ENCODE measurements at places on chromosomes 6 and 20. TPM values are rescaled to one million over a fixed set of nuclear protein-coding genes. Genes with fewer than 3 reads are reported as not detected.

Gene ATP9A
- 18.2 TPM for total RNA-seq

GRCh38 chr6:32152769-32153563 is 975 bp upstream of the PPT2 start:
- peak; percentile 70 for DNase-seq

GRCh38 chr6:32867554-32868256 is 13.7 kb downstream of the PSMB9 start:
- DNase-seq: no peak

Gene KCNQ5
- 0.09 TPM for total RNA-seq

GRCh38 chr6:1641343-1641885 is 31.7 kb downstream of the FOXC1 start:
- no peak for DNase-seq

- no peak for DNase-seq
Measured at GRCh38 chr20:42441196-42441863, 748.4 kb downstream of the PTPRT start.

GRCh38 chr6:128365520-128366160 is 154.8 kb downstream of the PTPRK start:
- DNase-seq: no peak

Gene HTR1E
- not detected for total RNA-seq

Gene CLDN20
- not detected for total RNA-seq

DNA sequence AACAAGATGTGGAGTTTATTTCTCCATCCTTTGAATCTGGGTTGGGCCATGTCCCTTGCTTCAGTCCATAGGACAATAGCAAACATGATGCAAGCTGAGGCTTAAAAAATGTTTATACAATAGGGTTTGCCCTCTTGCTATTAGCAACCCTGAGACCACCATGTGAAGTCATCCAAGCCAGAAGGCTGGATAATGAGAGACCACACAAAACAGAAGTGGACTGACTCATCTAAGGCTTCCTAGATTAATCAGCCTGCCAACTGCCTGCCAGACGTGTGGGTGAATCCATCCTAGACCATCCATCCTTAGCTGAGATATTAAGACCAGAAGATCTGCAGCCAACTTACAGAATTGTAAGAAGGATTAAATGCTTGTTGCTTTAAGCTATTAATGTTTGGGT is 38.1 kb upstream of the ISM1 start:
- no peak for DNase-seq

DNA sequence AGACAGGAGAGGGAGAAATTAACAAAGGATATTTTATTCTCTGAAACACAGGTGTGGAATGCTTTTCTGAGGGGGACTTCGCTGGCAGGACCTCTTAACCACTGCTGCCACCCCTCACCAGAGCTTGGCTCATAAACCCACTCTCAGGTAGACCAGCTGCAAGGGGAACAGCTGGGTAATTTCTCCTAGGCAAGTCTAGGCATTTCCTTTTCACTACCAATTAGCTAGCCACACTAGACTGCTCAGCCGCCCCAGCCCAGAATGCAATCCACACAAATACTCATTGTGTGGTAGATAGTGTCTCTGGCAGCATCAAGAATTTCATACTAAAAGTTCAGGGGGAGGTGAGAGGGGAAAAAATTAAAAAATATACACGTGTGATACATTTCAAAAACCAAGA is 267.6 kb upstream of the ID4 start:
- DNase-seq: no peak

- DNase-seq: peak; percentile 45
Measured at GRCh38 chr6:44003345-44004061, 123.7 kb downstream of the MRPL14 start.

GRCh38 chr6:24006254-24006653 is 119.8 kb upstream of the NRSN1 start:
- no peak for DNase-seq

- no peak for DNase-seq
Measured at GRCh38 chr6:1622220-1622850, 12.6 kb downstream of the FOXC1 start.

DNA sequence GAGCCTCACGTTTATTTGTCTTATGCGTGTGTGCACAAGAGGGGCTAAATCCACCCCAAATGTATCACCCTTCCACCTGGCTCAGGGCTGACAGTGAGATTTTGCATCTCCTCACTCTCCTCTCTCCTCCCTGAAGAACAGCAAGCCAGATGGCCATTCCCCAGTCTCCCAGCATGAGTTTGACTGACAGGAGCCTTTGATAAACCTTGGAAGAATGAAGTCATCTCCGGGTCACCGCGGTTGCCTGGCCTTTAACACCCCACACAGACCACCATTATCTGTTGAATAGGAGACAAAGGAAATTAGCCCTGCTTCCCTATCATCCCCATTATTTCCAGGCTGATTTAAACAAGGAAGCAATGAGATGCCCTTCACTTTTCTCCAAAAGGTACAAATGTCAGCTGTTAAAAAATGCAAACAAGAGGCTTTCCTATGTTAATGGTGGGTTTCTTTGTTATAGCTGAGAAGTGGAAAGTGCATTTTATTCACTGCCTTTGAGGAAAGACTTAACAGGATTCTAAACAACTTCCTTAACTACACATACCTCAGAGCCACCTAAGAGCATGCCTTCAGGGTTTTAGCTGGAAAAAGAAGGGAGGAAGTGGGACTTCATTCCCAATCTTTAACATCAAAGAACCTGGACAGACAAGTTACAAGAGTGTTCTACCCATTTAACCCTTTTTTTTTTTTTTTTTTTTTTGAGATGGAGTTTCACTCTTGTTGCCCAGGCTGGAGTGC is 524.8 kb upstream of the ID4 start:
- DNase-seq: peak; percentile 93

- no peak for DNase-seq
Measured at GRCh38 chr6:11772109-11772825, 6.3 kb downstream of the ADTRP start.

- no peak for DNase-seq
Measured at GRCh38 chr20:14889496-14890255, 552.3 kb upstream of the FLRT3 start.

GRCh38 chr6:160248538-160248937 is 10.1 kb downstream of the SLC22A2 start:
- no peak for DNase-seq

DNA sequence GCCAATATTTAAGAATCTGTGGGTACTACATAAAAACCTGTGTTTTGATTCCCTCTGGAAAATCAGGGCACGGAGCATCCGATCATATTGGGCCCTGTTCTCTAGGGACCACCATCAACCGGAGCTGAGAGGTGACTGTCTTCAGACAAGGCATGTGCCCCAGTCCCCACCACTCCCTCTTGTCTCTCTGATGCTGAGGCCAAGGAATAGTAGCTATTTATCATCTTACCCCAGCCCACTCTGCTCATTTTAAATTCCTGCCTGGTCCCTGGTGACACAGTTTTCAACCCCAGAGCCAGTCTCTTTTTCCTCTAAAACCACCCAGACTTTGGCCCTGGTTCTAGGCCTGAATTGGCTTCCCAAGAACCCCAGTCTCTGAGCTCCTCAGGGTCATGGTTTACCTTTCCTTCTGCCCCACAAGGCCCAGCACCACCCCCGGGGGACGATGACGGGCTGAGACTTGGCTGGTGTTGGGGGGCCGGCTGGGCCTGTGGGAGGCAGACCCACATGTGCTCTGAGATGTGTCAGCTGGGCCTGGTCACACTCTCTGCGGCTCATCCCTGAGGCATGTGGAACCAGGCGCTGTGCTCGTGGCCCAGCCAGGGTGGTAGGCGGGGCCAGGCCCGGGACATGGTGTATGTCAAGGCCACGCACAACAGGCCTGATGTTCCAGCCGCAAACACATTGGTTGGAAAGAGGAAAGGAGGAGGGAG is 114.4 kb downstream of the CEBPB start:
- no peak for DNase-seq

DNA sequence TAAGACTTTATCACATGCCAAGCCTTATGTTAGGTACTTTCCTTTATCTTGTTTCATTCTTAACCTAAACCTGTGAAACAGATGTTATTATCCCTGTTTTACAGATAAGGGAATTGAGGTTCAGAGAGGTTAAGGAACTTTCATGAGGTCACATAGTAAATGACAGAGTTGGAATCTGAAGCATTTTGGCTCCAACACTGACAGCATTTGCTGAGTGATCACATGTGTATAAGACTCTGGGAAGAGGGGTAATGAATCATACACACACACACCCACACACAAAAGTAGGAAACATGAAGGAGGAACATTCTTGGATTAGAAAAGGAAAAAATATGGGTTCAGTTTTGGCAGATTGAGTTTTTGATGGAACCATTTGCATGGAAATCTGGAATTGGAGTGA is 212.5 kb downstream of the GJA1 start:
- no peak for DNase-seq

DNA sequence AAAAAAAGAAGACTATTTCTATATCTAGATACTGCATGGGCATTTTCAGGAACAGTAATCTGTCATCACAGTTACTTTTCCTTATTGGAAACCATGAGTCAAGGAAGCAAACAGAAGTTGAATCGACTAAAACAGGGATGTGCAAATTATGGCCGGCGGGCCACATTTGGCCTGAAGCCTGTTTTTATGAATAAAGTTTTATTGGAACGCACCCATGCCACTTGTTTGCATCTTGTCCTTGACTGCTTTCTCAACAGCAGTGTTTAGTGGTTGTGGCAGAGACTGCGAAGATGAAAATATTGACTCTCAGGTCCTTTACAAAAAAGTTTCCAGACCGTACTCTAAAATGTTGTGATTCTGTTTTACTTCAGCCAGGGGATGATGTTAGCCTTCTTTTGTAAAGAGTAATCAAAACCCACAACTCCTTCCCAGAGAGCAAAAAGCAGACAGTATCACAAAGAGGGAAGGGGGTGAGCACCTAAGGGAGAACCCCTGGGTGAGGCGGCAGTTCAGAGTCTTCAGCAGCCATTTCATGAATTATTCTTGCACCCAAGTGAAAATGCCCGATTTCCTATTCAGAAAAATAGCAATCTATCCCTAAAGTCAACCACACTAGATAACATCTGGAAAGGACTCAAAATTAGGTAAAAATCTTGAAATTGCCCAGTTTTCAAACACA is 190.4 kb downstream of the MYLK4 start:
- no peak for DNase-seq

Gene GLP1R
- 1.3 TPM for total RNA-seq

Gene DOK5
- 3.1 TPM for total RNA-seq

DNA sequence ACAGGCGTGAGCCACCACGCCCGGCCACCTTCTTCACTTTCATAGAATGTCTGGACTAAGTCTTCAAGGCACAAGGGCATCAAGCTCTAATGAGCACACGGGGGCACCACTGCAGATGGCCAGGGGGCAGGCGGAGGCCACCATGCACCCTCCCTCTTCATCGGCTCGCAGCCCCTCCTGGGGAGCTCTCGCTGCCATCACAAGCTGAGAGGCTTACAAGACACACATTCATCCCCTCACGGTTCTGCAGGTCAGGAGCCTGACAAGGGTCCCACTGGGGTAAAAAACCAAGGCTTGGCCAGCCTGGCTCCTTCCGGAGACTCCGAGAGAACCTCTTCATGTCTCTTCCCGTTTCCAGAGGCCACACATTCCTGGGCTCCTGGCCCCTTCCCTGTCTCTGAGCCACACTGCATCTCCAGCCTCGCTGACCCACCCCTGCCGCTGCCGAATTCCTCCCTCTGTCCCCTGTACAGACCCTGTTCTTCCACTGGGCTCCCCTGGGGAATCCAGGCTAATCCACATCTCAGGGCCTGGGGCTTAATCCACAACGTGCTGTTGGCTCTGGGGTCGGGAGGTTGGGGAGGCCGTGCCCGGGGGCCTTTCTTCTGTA is 19.8 kb downstream of the DLL1 start:
- no peak for DNase-seq

GRCh38 chr6:46484081-46484820 is 7.0 kb downstream of the RCAN2 start:
- no peak for DNase-seq

GRCh38 chr20:44056010-44056698 is 130.8 kb downstream of the JPH2 start:
- DNase-seq: peak; percentile 72

Gene HLA-DQA1
- not detected for total RNA-seq

DNA sequence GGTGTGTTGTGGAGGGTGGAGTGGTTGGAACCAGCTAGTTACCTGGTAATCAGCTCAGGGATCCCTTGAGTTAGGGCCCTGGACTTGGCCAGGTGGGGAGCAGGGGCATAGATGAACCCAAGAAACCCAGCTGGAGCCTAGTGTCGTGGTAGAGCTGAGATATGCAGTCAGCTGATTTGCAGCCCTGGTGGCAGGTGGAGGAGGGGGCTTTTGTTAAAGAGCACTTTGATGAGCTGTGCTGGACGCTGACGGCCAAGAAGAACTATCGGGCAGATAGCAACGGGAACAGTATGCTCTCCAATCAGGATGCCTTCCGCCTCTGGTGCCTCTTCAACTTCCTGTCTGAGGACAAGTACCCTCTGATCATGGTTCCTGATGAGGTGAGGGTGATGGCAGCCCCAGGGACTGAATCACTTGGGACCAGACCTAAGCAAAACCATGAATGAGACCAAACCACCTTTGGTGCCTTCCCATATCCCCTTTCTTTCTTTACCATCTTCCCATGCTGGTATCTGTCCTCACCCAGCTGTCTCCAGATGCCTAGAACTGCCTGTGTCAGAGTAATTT is 12.7 kb downstream of the DEF6 start:
- DNase-seq: no peak

GRCh38 chr20:6651016-6651415 is 116.5 kb upstream of the BMP2 start:
- DNase-seq: no peak

Gene OXT
- not detected for total RNA-seq

Gene RRAGD
- total RNA-seq: 20.7 TPM

DNA sequence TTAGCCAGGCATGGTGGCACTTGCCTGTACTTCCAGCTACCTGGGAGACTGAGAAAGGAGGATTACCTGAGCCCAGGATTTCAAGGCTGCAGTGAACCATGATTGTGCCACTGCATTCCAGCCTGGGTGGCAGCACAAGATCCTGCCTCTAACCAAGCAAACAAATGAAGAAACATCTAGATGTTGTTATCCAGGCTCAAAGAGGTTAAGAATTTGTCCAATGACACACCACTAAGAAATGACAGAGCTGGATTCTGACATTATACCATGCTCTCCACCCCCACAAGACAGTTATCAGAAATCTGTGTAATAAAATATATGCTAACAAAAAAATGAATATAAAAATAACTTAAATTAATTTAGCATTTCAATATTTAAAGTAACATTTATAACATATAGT is 925.5 kb upstream of the SLC35B3 start:
- DNase-seq: no peak

- peak; percentile 83 for DNase-seq
Measured at GRCh38 chr6:131807644-131808459, at the start of gene ENPP1. ENPP1 (plus strand) TSS chr6:131808020; CDS start chr6:131808036, 16 bp downstream.

- no peak for DNase-seq
Measured at GRCh38 chr20:1465470-1466210, 1.0 kb downstream of the NSFL1C start.

- no peak for DNase-seq
Measured at GRCh38 chr6:17994019-17994418, 6.6 kb upstream of the KIF13A start.

DNA sequence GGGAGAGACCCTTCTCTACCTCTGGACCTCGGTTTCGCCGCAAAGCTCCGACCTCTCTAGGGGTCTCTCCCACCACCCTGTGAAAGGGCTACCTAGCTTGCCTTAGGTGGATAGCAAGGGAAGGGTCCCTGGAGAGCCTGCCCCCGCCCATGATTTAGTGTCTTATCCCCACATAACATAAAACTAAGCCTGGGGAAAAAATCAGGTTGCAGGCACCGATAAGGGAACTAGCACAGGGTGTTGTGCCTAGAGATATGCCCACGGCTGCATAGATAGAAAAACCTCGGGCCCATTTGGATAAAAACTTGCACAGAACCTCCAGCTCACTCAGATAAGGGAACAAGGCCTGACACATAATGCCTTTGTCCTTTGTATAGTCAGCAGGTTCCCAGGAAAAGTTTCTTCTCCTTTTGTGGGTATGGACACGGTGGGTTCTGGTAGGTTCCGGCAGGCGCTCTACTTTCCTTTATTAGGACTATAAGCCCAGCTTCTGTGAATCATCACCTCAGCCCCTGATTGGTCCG is 846 bp downstream of the ZSCAN31 start:
- DNase-seq: no peak

Data from neural progenitor cell (in vitro differentiated cells).